Daoy (cell line): ENCODE measurements at places on chromosomes 5 and 9. TPM values are rescaled to one million over a fixed set of nuclear protein-coding genes. Genes with fewer than 3 reads are reported as not detected.

The LIX1 gene
- total RNA-seq: not detected in 2 replicates

The GCNT4 gene
- 1.7 and 1.9 TPM in 2 replicates for total RNA-seq

The LCP2 gene
- not detected in 2 replicates for total RNA-seq

The RECK gene
- total RNA-seq: 6.2 and 7.6 TPM in 2 replicates

The FBXW11 gene
- total RNA-seq: 63.1 and 75.2 TPM in 2 replicates

The IGFBPL1 gene
- total RNA-seq: 28.8 and 29.9 TPM in 2 replicates

The UNC5A gene
- total RNA-seq: 0.06 TPM in 2 replicates

The TOPORS gene
- total RNA-seq: 29.9 and 31.2 TPM in 2 replicates

- DNase-seq: no peak
These were observed 194.8 kb downstream of the LRRC70 start for GRCh38 chr5:62773460-62773859.

DNA sequence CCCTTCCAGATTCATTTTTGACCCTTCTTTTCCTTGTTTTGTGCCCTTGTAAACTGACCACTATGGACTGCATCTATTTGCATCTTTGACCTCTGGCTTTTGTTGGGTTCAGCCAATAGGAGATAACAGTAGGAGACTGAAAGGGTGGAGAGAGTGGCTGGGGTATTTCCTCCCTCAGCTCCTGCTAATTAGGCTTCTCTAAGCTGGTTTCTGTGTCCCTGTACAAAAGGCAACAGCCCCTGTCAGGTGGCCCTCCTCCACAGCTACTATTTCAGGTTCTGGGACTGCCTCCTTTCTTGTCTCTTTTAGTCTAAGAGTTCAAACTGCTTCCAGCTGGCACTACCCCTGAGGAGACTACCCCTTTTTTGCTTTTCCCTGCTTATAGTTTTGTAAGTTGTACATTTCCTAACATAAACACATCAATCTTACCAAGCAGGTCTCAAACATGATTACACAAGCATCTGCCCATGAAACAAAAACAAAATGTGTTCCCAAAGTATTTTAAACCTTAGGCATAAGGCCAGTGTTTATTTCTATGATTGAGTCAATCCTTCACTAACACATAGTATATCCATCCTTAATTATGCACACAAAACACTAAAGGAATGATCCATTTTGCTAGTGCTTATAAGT, 262.0 kb upstream of the TRPM3 start:
- no peak for DNase-seq

- no peak for DNase-seq
These were observed 347.3 kb upstream of the CDH6 start for GRCh38 chr5:30846171-30846570.

- no peak for DNase-seq
These were observed 25.5 kb upstream of the TRAF1 start for GRCh38 chr9:120951960-120952618.

- no peak for DNase-seq
These were observed 2.3 kb downstream of the TGFBI start for GRCh38 chr5:136030956-136031611.

- no peak for DNase-seq
These were observed 86.3 kb upstream of the C9orf72 start for GRCh38 chr9:27659571-27659970.

DNA sequence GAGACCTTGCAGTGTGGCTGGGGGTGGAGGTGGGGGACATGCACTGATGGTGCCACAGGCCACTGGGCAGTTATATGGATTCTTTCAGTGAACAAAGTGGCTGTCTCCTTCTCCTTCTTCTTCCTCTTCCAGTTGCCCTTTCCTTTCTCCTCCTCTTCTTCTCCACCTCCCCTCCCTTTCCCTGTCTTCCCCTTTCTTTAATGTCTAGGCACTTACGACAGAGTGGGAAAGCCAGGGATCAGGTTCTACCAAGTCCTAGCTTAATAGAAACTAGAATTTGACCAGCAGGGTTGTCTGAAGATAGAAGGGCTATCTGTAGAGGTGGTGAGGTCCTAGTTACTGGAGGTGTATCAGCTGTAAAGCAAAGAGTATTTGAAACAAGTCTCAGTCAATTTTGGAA, 62.8 kb downstream of the COL15A1 start:
- no peak for DNase-seq

GRCh38 chr5:142600611-142601358, 85.1 kb downstream of the FGF1 start:
- DNase-seq: peak; percentile 17

- DNase-seq: no peak
These were observed 4.3 kb downstream of the ZBTB34 start for GRCh38 chr9:126864771-126865170.

DNA sequence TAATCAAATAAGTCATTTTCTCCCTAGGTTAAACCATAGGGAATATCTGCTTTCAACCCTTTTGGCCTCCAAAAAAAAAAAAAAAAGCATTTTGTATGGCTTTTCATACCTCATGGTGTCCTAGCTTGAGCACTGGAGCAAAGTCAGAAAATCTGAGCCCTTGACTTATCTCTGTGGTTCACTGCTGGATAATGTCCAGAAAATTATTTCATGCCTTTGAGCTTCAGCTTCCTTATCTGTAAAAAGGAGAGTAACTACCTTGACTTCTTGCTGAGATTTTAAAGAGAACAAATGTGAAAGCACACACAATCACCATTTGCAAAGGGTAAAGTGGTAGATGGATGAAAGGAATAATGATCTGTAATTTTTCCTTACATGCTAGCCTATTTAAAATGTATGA, 165.9 kb downstream of the ALDH1A1 start:
- no peak for DNase-seq

DNA sequence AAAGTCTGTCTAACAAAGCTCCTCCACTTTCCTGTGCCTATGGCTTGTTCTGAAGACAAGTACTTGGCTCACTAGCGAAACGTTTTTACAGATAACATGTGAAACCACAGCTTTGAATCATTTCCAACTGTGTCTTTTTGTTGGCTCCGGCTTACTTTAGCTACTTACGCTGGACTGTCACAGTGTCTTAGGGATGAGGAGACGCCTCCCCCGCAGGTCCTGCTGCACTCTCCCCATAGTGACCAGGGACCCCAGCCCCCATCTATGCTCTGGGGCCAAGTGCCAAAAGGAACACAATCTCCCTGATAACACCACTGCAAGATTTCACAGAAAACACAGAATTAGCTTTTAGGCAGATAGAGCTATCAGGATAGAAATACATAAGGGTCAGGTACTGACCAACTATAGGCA, 219.1 kb downstream of the ADAMTS6 start:
- DNase-seq: peak; percentile 82

DNA sequence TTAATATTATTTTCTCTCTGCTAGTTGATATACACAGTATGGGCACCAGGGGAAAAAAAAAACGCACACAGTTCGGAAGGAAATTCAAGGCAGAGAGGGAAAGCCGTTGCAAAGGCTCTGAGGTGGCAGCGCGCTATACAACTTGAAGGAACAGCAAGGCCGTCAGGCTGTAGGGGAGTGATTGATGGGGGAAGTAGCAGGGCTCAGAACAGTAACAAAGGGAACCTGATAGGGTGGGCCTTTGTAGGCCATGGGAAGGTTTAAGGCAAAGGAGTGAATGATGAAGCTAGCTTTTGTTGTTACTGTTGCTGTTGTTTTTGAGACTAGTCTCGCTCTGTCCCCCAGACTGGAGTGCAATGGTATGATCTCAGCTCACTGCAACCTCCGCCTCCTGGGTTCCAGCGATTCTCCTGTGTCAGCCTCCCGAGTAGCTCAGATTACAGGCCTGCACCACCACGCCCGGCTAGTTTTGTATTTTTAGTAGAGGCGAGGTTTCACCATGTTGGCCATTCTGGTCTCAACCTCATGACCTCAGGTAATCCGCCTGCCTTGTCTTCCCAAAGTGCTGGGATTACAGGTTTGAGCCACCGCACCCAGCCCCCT, 27.0 kb downstream of the AQP7 start:
- DNase-seq: no peak

DNA sequence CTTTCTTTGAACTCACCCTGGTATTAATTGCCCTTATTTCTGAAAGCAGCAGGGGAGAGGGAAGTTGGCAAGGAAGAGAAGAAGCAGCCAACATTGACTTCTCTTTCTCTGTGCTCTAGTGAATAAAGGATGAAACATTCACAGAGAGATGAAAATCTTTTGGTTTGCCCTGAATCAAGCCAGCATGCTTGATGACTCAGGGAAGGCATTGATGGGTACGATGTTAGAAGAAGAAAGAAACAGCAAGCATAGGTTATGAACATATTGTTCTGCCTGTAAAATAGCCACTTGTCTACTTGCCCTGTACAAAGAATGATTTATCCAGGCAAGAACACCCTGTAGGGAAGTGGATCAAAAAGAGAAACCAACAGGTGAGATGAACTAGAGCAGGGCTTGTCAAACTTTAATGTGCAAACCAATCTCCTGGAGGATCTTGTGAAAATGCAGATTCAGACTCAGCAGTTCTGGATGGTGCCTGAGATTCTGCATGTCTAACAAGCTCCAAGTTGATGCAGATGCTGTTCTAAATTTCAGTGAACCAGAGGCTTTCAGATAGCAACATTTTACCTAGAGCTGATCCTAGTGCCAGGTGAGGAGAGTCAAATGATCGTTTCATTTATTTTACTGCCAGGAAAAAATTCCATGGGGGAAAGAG, 586.6 kb upstream of the TLE4 start:
- DNase-seq: peak; percentile 13

- DNase-seq: peak; percentile 61
These were observed 59.6 kb upstream of the C5orf58 start for GRCh38 chr5:170173227-170173626.

DNA sequence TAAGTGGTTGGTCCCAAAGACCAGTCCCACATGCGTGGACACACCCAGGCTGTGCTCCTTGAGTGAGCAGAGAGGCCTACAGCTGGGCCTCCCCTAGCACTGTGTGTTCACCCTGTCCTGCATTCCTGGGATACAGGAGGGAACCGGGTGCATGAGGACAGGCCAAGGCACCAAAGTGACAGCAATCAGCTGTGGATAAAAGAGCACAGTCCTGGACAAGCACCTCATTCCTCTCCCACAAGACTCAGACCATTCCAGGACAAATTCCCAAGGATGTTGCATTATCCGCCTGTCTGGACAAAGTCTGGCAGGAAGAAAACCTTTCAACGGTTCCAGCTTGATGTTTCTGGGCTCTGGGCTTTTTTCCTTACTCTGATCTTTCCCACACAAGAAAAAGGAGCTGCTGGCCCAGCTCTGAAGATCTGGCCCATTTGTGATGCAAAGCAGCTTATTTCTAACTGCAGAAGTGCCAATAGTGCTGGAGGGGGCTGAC, 273.2 kb downstream of the ENC1 start:
- no peak for DNase-seq
